ENCODE measurements at places on chromosomes 7 and 10.

- no peak for DNase-seq
Observed at GRCh38 chr7:116687801-116688201, 15.8 kb downstream of the MET start.

- DNase-seq: no peak
Observed at GRCh38 chr10:97726636-97727178, 10.2 kb upstream of the ZFYVE27 start.

DNA sequence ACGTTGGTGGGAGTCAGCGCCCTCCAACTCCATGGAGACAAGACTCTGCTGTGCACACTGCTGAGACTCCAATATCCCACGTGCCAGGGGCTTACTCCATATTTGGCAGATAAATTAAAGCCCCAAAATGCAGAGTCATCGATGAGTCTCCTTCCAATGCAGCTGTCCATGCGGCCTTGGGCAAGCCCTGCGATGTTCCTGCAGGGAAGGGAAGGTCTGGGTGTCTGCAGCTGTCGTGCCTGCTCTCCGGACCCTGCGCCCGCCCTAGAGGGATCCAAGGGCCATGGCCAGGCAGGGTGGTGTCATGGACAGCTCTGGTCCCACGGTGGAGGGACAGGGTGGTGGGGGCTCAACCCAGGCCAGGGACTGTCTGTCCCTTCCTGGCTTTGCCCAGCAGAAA is 185.2 kb downstream of the PTPRN2 start:
- no peak for DNase-seq

- no peak for DNase-seq
Observed at GRCh38 chr7:128210590-128211570, 30.2 kb upstream of the LEP start.
